ENCODE measurements at places on chromosomes 1 and 21. TPM values are rescaled to one million over a fixed set of nuclear protein-coding genes. Genes with fewer than 3 reads are reported as not detected.

DNA sequence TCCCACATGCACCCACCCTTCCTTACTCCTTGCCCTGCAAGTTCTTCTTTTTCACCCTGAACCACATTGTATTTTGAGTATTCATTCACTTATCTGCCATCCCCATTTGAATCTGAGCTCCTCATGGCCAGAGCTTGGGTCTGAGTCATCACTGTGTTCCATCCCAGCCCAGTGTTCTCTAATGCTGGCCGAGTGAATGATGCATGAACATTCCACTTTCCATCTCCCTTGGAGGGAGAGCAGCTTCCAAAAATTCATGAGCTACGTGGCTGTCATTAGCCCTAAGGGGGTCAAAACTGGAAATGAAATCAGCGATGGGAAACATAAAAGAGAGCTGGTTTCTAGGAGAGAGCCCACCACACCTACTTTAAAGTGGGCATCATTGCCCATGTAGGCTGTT, 187.0 kb upstream of the USP24 start:
- DNase-seq: peak; percentile 64

DNA sequence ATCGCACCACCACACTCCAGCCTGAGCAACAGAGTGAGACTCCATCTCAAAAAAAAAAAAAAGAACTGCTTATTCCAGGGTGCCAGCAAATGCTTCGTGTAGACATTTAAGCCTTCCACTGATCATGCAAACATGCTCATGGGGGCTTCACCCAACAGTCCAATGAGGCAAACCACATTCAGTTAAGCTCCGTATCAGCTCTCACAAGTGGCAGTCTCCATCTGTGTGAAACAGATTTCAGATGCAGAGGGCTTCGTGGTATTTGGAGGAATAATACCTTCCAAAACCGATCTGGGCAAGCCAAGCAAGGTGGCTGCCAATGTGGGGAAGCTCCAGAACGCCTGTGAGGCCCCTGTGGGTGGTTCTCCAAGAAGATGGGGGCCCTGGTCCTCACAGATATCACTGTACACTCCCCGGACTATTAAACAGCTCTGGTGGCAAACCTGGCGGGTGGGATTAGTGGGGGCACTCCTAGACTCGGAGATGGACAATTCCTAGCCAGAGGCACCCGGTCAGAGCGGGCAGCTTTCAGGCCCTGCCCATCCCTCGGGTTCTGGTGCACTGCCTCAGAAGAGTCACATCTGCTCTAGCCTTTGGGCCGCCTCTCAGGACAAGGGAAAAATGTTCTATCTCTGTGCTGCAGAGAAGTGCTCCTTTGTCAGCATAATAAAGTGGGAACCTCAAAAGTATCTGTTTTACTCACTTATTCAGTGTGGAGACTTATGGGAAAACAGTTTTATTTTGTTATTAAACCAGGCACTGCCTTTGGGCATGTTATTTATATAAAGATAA, 10.2 kb downstream of the CREG1 start:
- no peak for DNase-seq

The TBX19 gene
- 0.75 TPM for total RNA-seq

GRCh38 chr1:29835874-29836273, 599.6 kb downstream of the PTPRU start:
- peak; percentile 4 for DNase-seq

DNA sequence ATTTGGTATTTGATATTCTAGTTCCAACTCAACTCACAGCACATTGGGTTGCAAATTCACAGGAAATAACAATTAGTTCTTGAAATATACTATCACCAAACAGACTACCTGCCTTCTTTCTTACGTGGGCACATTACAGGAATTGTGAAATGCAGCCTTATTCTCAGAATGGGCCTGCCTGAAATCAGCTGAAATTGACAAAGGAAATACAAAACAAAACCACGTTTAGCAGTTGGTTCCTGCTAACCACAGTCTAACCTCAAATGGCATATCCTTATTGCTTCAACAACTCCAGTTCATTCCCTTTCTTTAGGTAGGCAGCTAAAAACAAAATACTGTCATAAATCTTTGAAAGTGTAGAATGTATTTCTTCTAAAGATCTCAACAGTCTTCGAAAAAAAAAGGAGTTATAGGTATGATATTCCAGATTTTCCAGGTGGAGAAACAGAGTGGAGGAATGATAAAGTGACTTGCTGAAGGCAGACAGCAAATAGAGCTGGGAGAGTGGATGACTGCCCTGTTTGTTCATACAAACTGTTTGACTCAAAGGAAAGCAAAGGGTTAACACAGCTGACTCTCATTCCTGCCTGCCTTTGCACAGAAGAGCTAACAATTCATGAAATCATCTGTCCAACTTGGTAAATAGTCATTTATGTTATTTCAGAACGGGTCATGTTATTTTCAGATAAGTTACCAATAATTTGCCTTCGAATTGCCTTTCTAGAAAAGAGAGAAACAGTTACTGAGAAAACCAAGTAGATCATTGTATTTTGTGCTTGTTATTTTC, 1.6 kb upstream of the GREM2 start:
- peak; percentile 44 for DNase-seq

GRCh38 chr1:61259379-61260148, 177.2 kb downstream of the NFIA start:
- DNase-seq: no peak

The TENT5C gene
- 2.1 TPM for total RNA-seq

- no peak for DNase-seq
Measured at GRCh38 chr21:42539931-42540343, 26.3 kb downstream of the SLC37A1 start.

DNA sequence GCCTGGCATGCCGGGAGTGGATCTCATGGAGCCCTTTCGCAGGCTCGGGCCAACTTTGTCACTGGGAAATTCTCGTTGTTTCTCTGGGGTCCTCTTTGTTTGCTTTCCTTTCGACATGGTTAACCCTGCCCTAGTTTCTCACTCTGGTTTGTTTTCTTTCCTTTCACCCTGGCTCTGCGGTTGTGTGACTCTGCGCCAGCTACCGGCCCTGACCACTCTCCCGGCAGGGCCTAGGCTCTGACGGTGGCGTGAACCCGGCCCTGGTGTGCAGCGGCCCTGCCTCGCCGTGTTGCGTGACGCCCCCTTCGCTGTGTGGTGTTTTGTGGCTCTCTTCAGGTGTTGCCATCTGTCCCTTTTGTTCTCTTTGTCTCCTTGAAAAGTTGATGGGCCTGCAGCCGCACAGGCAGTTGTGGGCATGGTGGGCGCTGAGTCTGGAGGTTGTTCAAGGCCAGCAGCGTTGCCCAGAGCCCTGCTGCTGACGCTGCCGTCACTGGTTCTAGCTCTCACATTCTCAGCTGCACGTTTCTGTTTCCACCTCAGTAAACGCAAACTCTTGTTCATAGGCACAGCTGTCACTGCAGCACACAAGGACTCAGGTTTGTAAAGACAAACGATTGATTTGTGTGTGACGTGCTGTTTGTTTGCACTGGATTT, 64.6 kb upstream of the DIP2A start:
- no peak for DNase-seq

GRCh38 chr1:101408212-101409042, 171.6 kb downstream of the S1PR1 start:
- no peak for DNase-seq

The PEX11B gene
- total RNA-seq: 39.6 TPM

- no peak for DNase-seq
Measured at GRCh38 chr1:217687511-217687910, 56.4 kb downstream of the SPATA17 start.

- peak; percentile 93 for DNase-seq
Measured at GRCh38 chr1:151494741-151495281, 16.4 kb upstream of the CGN start.

DNA sequence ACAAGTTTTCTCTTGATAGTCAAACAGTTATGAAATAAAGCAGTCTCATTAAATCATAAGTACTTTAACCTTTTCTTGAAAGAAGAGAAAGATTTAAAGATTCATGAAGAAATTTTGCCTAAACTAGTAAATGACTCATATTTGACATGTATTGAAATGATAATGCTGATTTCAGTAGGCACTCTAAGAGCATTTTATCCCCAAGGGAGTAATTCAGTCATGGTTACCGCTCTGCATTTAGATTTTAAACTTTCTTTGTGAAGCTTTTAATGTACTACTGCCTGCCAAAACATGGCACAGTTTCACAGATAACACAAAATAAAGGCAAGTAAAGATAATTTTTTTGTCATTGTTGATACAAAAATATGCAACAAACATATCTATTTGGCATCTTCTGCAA, 6.8 kb downstream of the USH2A start:
- no peak for DNase-seq

- no peak for DNase-seq
Measured at GRCh38 chr21:37119421-37120218, 46.6 kb downstream of the TTC3 start.

The SELP gene
- not detected for total RNA-seq

- DNase-seq: no peak
Measured at GRCh38 chr1:53350853-53351767, 23.2 kb upstream of the LRP8 start.

The RNU1-2 gene
- under 0.01 TPM for total RNA-seq

All from renal cortical epithelial cell (primary cell).